ENCODE measurements at places on chromosomes 12 and 14.

GRCh38 chr12:27048822-27049752 is 26.7 kb downstream of the MED21 start:
- DNase-seq = no peak

GRCh38 chr14:89067293-89067972 is 243.0 kb downstream of the TTC8 start:
- peak; percentile 46 for DNase-seq

DNA sequence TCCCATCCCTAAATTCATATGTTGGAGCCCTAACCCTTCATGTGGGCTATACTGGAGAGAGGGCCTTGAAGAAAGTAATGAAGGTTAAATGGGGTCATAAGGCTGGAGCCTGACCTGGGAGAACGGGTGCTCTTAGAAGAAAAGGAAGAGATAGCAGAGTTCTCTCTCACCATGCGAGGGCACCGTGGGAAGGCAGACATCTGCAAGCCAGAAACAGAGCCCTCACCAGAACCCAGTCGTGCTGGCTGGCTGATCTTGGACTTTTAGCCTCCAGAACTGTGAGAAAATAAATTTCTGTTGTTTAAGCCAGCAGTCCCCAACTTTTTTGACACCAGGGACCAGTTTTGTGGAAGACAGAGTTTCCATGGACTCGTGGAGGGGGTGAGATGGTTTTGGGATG is 149.3 kb downstream of the ATP23 start:
- DNase-seq = no peak

- no peak for DNase-seq
Measured at GRCh38 chr14:29005647-29006046, 239.1 kb downstream of the FOXG1 start.

DNA sequence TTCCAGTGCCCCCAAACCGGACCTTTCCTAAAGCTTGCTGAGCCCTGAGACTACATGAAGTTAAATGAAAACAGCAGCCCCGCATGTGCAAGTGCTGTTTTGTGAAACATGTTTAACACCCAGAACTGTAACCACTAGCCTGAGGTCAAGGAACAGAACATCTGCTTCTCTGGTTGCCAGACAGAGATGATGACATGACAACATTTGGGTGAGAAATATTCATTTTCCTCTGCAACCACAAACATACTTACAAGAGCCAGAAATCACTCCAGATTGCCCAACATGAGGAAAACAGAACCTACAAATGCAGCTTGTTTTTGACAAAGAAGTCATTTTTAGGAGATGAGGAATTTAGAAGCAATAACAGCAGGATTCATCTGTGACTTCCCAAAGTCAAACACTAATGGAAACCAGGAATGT is 110.4 kb downstream of the BCAT1 start:
- DNase-seq = no peak

DNA sequence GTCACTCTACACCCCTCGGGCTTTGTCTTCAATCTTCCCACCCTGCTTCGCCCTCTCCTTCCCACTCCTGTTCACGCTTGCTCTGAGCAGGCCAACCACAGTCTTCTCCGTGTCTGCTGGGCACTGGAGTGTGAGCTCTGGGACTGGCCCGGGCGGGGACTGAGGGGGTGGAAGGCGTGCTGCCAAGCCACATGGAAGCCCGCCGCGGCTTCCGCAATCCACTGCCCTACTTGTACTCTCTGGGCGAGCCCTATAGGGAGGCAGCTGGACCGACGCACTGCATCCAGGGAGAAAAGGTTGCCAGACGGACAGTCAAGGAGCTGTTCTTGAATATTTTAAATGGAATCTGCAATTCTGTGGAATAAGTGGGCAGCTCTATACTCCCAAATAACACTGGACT is 24.8 kb downstream of the GOLGA3 start:
- no peak for DNase-seq

GRCh38 chr14:64053694-64054669 is 201.2 kb downstream of the SYNE2 start:
- DNase-seq = no peak

GRCh38 chr12:62957233-62957953 is 22.4 kb upstream of the PPM1H start:
- no peak for DNase-seq

GRCh38 chr14:105939810-105940508 is 413.6 kb downstream of the TMEM121 start:
- DNase-seq = peak; percentile 35

DNA sequence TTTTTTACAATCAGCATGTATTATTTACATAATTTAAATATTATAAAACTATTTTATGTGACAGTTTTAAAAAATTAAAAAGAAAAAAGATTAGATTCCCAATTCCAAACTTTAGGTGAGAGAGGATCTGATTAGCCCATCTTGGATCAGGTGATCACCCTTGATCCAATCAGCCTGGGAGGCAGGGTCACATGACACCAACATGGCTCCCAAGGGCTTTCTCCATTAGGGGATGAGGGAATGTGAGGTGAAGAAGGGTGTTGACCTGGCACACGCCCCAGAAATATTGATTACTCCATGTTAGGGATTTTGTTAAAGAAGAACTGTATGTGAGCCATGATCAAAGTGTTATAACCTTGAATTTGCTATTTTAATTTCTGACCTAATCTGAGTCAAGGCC is 225.4 kb downstream of the RBM19 start:
- no peak for DNase-seq

DNA sequence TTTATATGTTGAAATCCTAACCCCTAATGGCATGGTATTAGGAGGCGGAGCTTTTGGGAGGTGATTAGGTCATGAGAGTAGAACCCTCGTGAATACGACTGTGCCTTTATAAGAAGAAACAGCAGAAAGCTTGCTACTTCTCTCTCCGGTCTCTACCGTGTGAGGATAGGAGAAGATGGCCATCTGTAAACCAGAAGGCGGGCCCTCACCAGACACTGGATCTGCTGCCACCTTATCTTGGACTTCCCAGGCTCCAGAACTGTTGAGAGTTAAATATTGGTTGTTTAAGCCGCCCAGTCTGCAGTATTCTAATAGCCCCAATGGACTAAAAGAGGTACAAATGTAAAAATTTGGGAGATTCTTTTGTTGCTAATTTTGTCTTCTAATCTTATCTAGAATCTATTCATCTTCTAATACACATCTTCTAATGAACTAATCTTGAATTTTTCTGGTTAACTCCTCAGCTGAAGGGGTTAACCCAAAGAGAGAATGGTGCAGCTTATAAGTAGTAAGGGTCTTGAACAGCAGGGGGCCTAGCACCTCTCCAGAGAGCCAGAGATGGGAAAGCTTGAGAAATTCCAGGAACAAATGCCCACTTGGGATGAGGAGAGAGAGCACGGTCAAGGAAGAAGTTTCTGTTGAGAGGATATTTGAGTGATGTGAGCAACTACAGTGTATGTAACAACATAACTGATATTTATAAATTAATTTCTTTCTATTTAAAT is 264.0 kb upstream of the GRIP1 start:
- DNase-seq = no peak

- DNase-seq = no peak
Measured at GRCh38 chr14:75653563-75653962, 7.1 kb downstream of the ERG28 start.

- peak; percentile 10 for DNase-seq
Measured at GRCh38 chr12:34402228-34402898, 380.1 kb downstream of the ALG10 start.

DNA sequence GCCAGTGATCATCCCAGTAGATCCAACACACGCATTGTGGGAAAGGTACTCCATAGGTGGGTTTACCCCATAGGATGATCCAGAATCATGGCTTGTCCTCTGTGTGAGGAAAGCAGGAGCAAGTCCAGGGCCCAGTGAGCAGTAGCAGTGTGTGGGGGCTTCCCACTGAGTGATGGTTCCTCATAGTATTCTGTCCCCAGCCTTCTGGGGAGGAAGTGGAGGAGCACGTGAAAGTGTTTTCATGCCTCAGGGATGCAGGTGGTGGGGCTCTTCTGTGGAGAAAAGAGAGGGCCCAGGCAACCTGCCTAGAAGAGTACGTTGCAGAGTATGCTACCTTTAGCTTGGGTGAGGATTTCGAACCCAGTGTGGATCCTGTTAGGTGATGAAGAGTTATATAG is 56.5 kb downstream of the SUSD6 start:
- no peak for DNase-seq

GRCh38 chr12:12676605-12677004 is 19.4 kb downstream of the GPR19 start:
- no peak for DNase-seq

DNA sequence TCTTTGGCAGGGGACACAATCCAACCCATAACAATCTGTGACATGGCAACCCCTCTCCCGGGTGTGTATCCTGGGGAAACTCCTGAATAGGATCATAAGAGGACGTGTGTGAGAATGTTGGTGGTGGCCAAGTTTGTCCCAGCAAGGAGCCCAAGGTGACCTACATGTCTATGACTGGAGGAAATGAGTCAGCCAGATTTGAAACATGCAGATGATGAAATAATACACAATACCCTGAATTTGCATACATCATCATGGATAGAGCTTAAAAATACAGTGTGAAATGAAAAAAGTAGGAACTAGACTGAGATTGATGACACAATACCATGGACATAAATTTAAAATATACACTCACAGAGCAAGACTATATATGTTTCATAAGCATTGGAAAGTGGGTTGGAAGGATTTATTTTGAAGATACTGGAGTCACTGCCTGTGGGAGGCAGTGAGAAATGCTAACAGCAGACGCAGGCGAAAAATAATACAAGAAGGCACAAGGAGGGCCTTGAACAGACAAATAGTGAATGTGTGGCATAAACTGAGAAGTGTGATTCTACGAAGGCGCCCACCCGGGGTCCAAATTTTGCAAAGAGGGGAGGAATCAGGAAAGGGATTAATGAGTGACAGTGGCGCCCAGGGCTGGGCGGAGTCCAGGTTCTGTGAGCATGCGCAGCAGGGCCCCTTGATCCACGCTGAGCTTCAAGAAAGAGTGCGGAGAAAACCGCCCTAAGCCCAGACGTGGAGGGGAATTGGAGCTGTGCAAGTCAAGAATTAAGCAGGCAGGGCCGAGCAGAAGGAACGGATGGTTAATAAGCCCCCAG is 7.0 kb upstream of the MAP1LC3B2 start:
- DNase-seq = no peak

GRCh38 chr12:86799616-86800015 is 543.4 kb upstream of the MGAT4C start:
- no peak for DNase-seq

GRCh38 chr12:47882781-47883546 is 21.8 kb downstream of the VDR start:
- DNase-seq = no peak

GRCh38 chr12:32334371-32334777 is 65.0 kb upstream of the FGD4 start:
- DNase-seq = no peak

DNA sequence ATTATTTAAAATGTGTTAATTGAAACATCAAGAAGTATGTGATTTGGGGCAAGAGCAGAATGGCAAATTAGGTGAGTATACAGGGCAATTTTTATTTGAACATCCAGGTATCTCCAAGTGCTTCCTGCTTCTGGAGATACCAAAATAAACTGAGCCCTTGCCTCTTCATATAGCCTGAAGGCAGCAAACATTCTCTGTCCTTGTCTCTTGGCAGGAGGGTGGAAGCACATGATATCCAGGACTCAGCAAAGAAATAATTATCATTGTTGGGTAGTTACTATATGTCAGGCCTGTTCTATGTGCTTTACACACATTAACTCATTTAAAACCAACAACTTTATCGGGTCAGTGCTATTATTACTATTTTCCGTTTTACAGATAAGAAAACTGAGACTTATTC is 12.5 kb downstream of the LIN7A start:
- no peak for DNase-seq

- peak; percentile 42 for DNase-seq
Measured at GRCh38 chr14:22314183-22314820, 274.7 kb downstream of the DAD1 start.

- DNase-seq = no peak
Measured at GRCh38 chr12:66329941-66330340, 27.6 kb downstream of the HELB start.

- DNase-seq = no peak
Measured at GRCh38 chr12:81416571-81416970, 338.7 kb downstream of the ACSS3 start.

GRCh38 chr12:127781336-127781735 is 485.6 kb upstream of the TMEM132C start:
- DNase-seq = no peak

All from CD4-positive, alpha-beta T cell treated with Interleukin-4 for 1 hour (primary cell).